ENCODE measurements at places on chromosomes 13 and 19. TPM values are rescaled to one million over a fixed set of nuclear protein-coding genes. Genes with fewer than 3 reads are reported as not detected.

DEDD2 gene
- 35.8 TPM for polyA plus RNA-seq

RFXAP gene
- polyA plus RNA-seq = 16.0 TPM

ACP7 gene
- 0.53 TPM for polyA plus RNA-seq

SHANK1 gene
- polyA plus RNA-seq = 6.5 TPM

LHFPL6 gene
- polyA plus RNA-seq = 49.6 TPM

RGL3 gene
- 94.8 TPM for polyA plus RNA-seq

ADAMTS10 gene
- polyA plus RNA-seq = 38.6 TPM

- no peak for DNase-seq
Measured at GRCh38 chr13:44685641-44686040, 109.5 kb upstream of the TSC22D1 start.

GRCh38 chr13:35836446-35836845, 294.7 kb downstream of the DCLK1 start:
- no peak for DNase-seq

DNA sequence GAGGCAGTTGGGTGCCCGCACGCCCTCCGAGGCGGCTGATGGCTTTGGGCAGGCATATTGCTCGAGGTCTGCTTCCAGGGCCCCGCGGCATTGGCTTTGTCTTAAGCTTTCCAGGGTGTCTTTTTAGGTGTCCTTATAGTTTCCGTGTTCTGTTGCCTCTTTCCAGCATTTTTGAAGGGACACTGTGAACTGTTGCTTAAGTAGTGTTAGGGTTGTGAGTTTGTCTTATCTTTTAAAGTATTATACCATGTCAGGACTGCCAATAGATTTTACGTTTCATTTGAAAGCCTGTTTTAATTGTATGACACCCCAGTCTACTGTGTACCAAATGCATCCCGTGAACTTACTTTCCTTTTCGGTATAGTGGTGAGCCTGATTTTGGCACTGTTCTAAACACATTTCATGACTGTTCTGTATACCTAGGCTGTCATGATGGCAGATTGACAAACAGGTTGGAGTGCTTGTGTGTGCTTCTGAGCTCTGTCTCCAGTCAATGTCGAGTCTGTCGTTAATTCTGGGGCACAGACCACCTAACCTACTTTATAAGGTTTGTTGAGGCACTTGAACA, 656 bp downstream of the PCCA start:
- DNase-seq = no peak

DNA sequence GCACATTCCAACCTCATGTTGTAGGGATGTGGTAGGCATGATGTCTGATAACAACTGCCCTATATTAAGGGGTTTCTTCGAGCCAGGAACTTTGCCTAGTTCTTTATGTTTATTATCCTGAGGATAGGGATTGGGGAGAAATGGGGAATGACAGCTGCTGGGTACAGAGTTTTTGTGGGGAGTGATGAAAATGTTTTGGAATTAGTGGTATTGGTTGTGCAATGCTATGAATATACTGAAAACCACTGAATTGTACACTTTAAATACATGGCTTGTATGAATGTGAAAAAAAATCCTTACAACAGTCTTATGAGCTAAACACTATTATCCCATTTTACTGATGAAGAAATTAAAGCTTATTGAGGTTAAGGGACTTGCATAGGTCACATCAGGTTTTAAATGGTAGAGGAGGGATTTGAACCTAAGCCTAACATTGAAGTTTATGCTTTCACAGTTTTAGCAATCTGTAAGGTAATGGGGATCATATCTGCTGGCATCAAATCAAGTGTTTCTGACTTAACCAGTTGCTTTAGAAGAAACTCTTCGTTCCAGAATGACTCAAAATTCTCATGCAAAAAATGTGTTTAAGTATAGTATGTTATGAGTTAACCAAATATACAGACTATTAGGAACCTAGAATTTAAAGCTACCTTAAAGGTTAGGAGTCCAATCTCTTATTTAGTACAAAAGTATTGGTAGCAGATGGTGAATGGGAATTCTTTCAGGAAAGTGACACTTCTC, 61.4 kb downstream of the ERCC5 start:
- DNase-seq = no peak

- DNase-seq = peak; percentile 20
Measured at GRCh38 chr19:16778796-16779411, 50.3 kb upstream of the SIN3B start.

GRCh38 chr13:110637747-110638146, 22.4 kb downstream of the NAXD start:
- DNase-seq = no peak

DNA sequence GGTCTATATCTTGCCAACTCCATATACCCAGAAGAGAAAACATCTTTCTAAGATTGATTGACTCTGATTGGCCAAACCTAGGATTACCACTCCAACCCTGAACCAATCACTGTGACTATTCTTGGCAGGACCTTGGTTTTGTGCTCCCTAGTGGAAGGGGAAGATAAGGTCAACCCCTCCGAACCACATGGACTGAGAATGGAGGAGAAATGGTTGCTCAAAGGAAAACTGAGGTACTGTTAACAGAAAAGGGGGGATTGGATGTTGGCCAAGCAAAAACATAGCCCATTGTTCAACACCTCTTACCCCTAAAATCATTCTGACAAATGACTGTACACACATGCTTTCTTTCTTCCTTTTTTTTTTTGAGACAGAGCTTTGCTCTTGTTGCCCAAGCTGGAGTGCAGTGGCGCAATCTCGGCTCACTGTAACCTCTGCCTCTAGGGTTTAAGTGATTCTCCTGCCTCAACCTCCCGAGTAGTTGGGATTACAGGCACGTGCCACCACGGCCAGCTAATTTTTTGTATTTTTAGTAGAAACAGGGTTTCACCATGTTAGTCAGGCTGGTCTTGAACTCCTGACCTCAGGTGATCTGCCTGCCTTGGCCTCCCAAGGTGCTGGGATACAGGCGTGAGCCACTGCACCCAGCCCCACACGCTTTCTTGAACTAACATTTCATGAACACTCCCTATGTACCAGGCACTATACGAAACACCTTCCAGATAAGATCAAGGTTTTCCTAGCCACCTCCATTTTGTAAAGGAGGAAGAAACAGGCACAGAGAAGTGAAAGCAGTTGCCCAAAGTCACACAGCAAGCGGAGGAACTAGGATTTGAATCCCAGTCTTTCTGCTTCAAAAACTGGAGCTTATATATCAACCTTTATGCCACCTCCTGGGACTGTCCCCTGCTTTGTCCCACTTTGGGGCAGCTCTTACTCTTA, 6.5 kb downstream of the MEIOSIN start:
- DNase-seq = no peak

GRCh38 chr13:71967990-71968389, 101.0 kb upstream of the DACH1 start:
- no peak for DNase-seq

- DNase-seq = no peak
Measured at GRCh38 chr13:23909606-23910005, 12.3 kb upstream of the C1QTNF9B start.

All from right renal pelvis (tissue), 4 donors.